CD4-positive, CD25-positive, alpha-beta regulatory T cell (primary cell): ENCODE measurements at places on chromosomes 2 and 18. TPM values are rescaled to one million over a fixed set of nuclear protein-coding genes. Genes with fewer than 3 reads are reported as not detected.

Gene UGT1A4
- polyA plus RNA-seq, result not detected

Gene CASP10
- polyA plus RNA-seq, result 5.1 TPM

Gene CD8B2
- polyA plus RNA-seq, result 0.19 TPM

DNA sequence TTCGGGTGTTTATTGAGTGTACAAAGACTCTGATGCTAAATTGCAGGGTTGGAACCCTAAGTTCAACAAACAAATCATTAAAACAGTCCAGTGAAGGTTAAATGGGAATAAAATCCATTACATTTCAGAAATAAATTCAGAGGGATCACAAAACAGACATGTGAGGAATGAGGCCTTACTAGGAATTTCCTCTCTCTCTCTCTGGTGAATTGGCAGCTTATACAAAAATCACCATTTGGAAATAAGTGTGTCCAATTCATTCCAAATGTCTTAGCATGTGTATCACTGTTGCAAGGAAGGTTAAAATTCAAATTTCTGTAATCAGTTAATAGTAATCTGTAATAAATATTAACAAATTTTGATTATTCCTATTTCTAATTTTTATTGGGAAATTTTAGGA, 228.6 kb upstream of the PXDN start:
- no peak for DNase-seq
- no peaks in the 10 kb centered on the region for H3K4me1 ChIP-seq
- no peak overlapping the region for H3K4me3 ChIP-seq
- H3K27ac ChIP-seq, result no peak overlapping the region
- H3K27me3 ChIP-seq, result no peaks in the 10 kb centered on the region

DNA sequence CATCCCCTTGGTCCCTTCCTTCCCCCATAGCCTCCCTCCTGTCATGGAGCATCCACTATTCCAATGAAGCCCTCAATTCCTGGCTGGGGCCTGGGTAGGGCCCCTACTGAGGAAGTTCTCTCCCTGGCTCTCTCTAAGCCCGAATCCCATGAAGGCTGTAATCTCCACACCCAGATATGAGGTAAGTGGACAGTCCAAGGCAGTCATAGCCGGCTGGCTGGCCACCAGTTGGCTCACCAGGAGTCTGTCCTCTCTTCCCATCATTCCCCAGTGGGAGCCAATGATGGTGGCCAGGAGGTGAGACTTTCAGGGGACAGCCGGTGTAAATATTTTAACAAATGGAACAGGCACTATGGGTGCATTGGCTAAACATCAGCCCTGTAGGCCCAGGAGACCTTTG, 6.8 kb upstream of the TAF1B start:
- DNase-seq, result no peak
- H3K4me1 ChIP-seq, result no peaks in the 10 kb centered on the region
- no peaks in the 10 kb centered on the region for H3K36me3 ChIP-seq
- no peak overlapping the region for H3K4me3 ChIP-seq

- no peaks in the 10 kb centered on the region for H3K4me1 ChIP-seq
- no peaks in the 10 kb centered on the region for H3K27me3 ChIP-seq
- no peak overlapping the region for H3K27ac ChIP-seq
- H3K4me3 ChIP-seq, result no peak overlapping the region
These were observed 26.7 kb downstream of the AGPS start for GRCh38 chr2:177419274-177419673.

GRCh38 chr18:43547456-43547855, 270.2 kb upstream of the SYT4 start:
- DNase-seq, result no peak
- no peak overlapping the region for H3K27ac ChIP-seq
- H3K27me3 ChIP-seq, result no peaks in the 10 kb centered on the region

GRCh38 chr2:171512014-171512413, 10.3 kb upstream of the CYBRD1 start:
- no peak overlapping the region for H3K4me3 ChIP-seq
- H3K27me3 ChIP-seq, result no peaks in the 10 kb centered on the region

DNA sequence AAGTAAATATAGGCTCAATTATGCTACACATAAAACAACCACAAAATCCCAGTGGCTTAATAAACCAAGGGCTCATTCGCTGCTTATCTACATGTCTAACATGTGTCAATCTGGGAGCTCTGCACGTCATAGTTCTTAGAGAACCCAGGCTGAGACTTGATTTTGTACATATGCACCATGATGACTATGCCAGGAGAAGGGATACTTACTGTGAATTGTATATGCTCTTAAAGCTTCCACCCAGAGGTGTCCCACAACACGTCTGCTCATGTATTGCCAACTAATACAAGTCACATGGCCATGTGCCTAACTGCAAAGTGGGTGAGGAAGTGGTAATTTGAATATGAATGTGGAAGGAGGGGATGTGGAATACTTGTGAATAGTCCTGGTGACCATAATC, 262.1 kb downstream of the CPS1 start:
- no peaks in the 10 kb centered on the region for H3K36me3 ChIP-seq
- H3K27me3 ChIP-seq, result no peaks in the 10 kb centered on the region
- no peak overlapping the region for H3K4me3 ChIP-seq
- no peaks in the 10 kb centered on the region for H3K4me1 ChIP-seq
- H3K27ac ChIP-seq, result no peak overlapping the region

GRCh38 chr2:112096098-112096497, 41.0 kb downstream of the TMEM87B start:
- H3K27me3 ChIP-seq, result no peaks in the 10 kb centered on the region
- no peak overlapping the region for H3K4me3 ChIP-seq
- no peaks in the 10 kb centered on the region for H3K4me1 ChIP-seq
- DNase-seq, result no peak
- peaks cover 70% of the 10 kb centered on the region for H3K36me3 ChIP-seq

GRCh38 chr2:31138037-31138962, at the start of gene GALNT14:
TSS of gene GALNT14 (minus strand) at chr2:31138440. CDS start at chr2:31138086, 354 bp downstream.
- DNase-seq, result no peak
- no peaks in the 10 kb centered on the region for H3K36me3 ChIP-seq
- peaks cover 15% of the 10 kb centered on the region for H3K4me1 ChIP-seq
- no peak within 1 kb of the TSS for H3K27ac ChIP-seq
